PC-9 (cell line): ENCODE measurements at places on chromosomes 13 and 19. TPM values are rescaled to one million over a fixed set of nuclear protein-coding genes. Genes with fewer than 3 reads are reported as not detected.
A peak's percentile ranks its signal among the peaks of the same experiment; 100 is the strongest.

CDKN2D gene
- 8.3 and 10.1 TPM in 2 replicates for total RNA-seq

CLEC17A gene
- total RNA-seq, result not detected in 2 replicates

COL4A2 gene
- total RNA-seq, result 1.1 and 1.2 TPM in 2 replicates

NANOS3 gene
- 1.7 and 2.1 TPM in 2 replicates for total RNA-seq

DIRAS1 gene
- total RNA-seq, result 0.57 and 1.0 TPM in 2 replicates

DNA sequence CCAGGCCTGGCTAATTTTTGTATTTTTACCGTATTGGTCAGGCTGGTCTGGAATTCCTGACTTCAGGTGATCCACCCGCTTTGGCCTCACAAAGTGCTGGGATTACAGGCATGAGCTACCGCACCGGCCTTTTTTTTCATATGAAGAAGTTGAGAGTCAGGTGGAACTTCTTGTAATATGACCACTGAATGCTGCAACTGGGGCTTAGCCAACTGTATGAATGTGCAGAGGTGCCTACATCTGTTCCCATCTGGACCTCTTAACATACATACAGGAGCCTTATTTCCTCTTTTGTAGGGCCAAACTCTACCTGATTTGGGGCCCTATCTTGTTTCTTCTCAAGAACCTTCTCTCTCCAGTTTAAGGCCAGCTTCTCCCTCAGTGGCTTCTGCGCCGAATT is 11.9 kb upstream of the GGACT start:
- DNase-seq, result no peak
- H3K27ac ChIP-seq, result no peak overlapping the region
- H3K4me1 ChIP-seq, result no peaks in the 10 kb centered on the region
- H3K36me3 ChIP-seq, result no peaks in the 10 kb centered on the region
- H3K27me3 ChIP-seq, result no peaks in the 10 kb centered on the region
- H3K4me3 ChIP-seq, result no peak overlapping the region

- no peaks in the 10 kb centered on the region for H3K4me1 ChIP-seq
- H3K4me3 ChIP-seq, result no peak overlapping the region
- H3K27me3 ChIP-seq, result 0 out of 2 replicates have a peak, but pooled peaks cover 2% of the 10 kb centered on the region
- no peak for DNase-seq
- no peak overlapping the region for H3K27ac ChIP-seq
- H3K36me3 ChIP-seq, result no peaks in the 10 kb centered on the region
These were observed 26.6 kb downstream of the CD70 start for GRCh38 chr19:6564393-6564792.

GRCh38 chr19:41399091-41399490 is 1.5 kb downstream of the BCKDHA start:
- no peak overlapping the region for H3K27ac ChIP-seq
- H3K4me3 ChIP-seq, result peak overlapping the region; percentile 100; the same call in 1 of the 2 replicates
- H3K36me3 ChIP-seq, result no peaks in the 10 kb centered on the region
- H3K4me1 ChIP-seq, result peaks cover 19% of the 10 kb centered on the region
- no peak for DNase-seq

- H3K4me3 ChIP-seq, result no peak overlapping the region
- no peaks in the 10 kb centered on the region for H3K36me3 ChIP-seq
- no peak overlapping the region for H3K27ac ChIP-seq
- DNase-seq, result no peak
- H3K4me1 ChIP-seq, result peaks cover 11% of the 10 kb centered on the region
These were observed 3.3 kb downstream of the NEK5 start for GRCh38 chr13:52125547-52125946.

- H3K36me3 ChIP-seq, result peaks cover 53% of the 10 kb centered on the region
- no peak for DNase-seq
- no peaks in the 10 kb centered on the region for H3K27me3 ChIP-seq
- no peaks in the 10 kb centered on the region for H3K4me1 ChIP-seq
- H3K27ac ChIP-seq, result no peak overlapping the region
- H3K4me3 ChIP-seq, result no peak overlapping the region
These were observed 12.5 kb downstream of the ALG5 start for GRCh38 chr13:36986462-36987240.

DNA sequence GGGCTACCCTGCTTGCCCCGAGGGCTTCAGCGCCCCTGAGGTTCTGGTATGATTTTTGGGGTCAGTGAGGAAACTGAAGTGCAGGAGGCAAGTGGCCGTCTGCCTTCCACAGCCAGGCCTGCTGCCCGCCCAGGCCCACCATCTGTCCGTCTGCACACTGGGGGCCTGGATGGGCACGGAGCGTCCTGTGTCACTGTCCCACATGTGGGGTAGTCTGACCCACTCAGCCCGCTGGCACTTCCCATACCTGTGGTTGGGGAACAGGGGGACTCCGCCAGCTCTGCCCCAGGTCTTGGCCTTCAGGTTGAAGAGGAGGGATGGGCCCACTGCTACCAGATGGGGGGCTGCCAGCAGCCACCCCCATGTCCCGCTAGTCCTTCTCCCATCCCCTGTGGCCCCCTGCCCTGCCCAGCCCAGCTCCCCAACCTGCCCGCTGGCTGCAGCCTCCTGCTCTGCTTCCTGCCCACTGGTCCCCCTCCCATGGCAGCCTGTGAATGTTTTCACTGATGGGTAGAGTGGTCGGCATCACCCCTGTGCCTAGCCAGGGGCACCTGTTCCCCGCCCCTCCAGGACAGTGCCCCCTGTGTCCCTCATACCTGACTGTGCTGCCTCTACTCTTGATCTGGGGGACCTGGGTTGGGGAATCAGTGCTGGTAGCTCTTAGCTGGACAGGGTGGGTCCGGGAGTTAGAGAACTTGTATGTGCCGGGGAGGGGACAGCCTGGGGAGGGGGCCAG is 9.5 kb downstream of the PIAS4 start:
- no peaks in the 10 kb centered on the region for H3K4me1 ChIP-seq
- H3K27ac ChIP-seq, result no peak overlapping the region
- no peaks in the 10 kb centered on the region for H3K27me3 ChIP-seq
- H3K36me3 ChIP-seq, result no peaks in the 10 kb centered on the region
- DNase-seq, result no peak

DNA sequence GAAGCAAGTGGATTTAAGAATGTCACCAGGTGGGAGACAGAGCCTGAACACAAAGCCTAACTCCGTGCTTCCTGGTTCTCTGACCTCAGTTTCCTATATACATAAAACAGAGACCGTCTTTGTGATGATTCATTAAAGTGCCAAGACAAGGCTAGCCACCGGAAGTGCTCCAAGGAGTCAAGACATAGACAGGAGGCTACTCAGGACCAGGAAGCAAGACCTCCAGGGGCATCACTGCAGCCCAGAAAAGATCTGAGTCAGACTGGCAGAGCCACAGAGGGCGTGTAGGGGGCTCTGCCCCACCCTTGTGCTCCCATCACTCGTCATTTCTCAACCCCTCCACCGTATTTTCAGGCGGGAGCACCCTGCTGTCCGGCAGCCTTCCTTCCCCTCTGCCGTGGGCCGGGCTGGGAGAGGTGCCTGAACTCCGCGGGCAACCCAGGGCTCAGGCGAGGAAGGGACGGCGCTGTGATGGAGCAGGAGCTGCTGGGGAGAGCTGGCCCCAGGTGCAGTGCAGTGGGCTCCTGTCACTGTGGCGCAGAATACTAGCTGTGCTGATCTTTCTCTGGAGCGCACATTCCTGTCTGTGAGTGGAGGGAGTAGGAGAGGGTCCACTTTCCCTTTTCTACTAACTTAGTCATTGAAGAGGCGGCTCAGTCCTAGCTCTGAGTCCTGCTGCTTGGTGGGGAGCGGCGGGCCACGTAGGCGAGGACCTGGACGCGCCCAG is 134.7 kb upstream of the GPR12 start:
- no peak for DNase-seq
- H3K27me3 ChIP-seq, result peaks cover 71% of the 10 kb centered on the region
- H3K4me3 ChIP-seq, result no peak overlapping the region
- no peak overlapping the region for H3K27ac ChIP-seq
